Cardiac atrium fibroblast (primary cell): ENCODE measurements at places on chromosomes 6 and 20. TPM values are rescaled to one million over a fixed set of nuclear protein-coding genes. Genes with fewer than 3 reads are reported as not detected.

RIMS1 gene
- total RNA-seq = not detected in 2 replicates

PTPRK gene
- total RNA-seq = 15.9 and 22.0 TPM in 2 replicates

SPO11 gene
- total RNA-seq = not detected in 2 replicates

IP6K3 gene
- under 0.01 TPM in 1 of 2 replicates, not detected in the other for total RNA-seq

CTAGE9 gene
- total RNA-seq = not detected in 2 replicates
